NCI-H1105 (cell line): ENCODE measurements at places on chromosomes 3 and 15.

- DNase-seq = no peak
Observed at GRCh38 chr3:183692436-183692835, 5.2 kb upstream of the YEATS2 start.

DNA sequence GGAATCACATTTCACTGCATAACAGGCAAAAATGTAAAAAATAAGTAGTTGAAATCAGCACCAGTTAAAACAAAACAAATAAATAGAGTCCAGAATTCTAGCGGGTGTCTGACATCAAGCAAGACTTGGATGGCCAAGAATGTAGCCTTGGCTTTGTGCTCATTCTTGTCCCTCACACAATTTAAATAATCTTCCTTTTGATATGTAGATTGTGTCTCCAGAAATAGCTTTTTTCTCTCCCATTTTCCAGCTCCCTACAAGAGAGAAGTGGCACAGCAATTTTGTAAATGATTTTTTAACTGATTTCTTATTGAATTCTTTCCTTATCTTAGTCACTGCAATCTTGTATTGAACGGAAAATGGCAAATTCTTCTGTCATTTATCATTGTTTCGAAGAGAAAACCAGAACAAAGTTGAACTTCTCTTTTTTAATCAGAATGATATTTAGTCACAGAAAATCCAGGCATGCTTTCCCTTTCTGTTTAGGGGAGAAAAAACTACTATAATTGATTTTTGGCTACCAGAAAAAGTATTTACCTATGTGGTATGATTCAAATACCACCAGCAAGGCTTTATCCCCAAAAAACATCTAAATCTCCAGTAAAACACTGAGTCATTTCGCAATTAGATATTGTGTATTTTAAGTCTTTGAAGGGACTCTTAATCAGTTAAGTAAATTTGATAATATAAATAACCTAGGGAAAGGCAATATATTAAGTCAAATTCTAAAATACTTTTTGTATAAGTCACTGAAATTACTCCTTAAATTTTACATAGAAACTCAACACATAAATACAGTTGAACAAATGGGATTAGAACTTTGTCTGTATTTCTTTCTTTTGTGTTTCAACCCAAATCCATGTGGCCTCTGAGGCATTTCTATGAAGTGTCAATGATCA, 481.7 kb downstream of the GBE1 start:
- no peak for DNase-seq

- peak; percentile 28 for DNase-seq
Observed at GRCh38 chr3:186099178-186099577, 9.7 kb downstream of the ETV5 start.

GRCh38 chr3:169278092-169278491, 385.4 kb downstream of the MECOM start:
- no peak for DNase-seq

GRCh38 chr15:69624816-69625215, 172.2 kb downstream of the RPLP1 start:
- DNase-seq = no peak

DNA sequence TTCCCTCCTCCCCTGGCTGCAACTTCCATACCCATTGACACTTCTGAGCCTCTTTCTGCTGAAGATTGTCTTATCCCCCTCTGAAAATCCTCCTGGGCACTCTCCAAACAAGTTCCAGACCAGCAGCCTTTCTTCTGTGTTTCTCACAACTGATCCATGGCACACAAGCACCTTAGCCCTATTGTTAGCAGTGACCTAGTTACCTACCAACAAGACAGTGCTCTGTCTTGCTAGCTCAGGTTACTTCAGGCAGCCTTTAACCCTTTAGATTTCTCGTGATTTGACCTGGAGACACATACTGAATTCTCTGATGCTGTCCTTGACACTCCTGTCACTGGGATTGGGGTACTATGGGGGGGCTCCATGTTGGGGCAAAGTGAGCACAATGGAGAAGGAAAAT, 82.1 kb downstream of the GTF2E1 start:
- no peak for DNase-seq

DNA sequence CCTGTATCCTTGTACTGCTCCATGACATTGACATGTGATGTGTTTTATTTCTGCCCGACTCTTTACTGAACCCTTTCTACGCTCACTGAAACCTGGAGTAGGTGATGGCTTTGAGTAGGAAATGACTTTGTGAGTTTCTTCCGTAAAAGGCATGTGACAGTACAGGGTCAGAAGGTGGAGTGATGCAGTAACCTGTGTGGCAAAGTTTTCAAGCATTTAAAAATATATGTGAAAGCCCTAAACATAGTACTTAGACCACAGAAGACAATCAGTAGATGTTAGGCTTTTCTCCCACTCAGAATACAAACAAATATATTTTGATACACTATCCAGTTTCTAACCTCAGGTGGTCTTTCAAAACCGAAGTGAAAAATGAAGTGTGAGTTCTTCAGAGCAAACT, 31.3 kb upstream of the SACM1L start:
- no peak for DNase-seq

DNA sequence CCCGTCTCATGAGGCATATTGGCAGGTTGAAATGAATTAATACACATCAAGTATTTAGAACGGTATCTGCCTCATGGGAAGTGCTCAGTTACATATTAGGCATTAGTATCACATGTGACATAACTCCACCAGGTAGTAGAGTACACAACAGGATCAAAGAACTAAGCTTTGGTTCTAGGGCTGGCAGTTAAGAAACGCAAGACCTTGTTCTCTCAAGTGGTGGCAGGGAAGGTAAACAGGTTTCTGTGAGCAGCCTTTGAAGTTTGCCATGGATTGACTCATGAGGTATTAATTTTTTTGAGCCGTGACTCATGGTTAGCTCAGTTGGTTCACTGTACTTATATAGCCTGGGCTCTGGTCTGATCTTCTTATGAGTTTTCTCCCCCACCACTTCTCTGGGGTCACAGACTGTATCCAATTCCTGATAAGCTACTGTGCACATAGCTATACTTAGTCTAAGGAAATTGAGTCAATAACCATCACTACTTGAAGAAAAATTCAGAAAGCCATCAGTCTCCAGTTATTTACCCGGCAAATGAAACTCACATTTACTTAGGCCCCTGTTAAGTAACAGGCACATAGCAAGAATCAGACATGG, 155.6 kb upstream of the STT3B start:
- no peak for DNase-seq

DNA sequence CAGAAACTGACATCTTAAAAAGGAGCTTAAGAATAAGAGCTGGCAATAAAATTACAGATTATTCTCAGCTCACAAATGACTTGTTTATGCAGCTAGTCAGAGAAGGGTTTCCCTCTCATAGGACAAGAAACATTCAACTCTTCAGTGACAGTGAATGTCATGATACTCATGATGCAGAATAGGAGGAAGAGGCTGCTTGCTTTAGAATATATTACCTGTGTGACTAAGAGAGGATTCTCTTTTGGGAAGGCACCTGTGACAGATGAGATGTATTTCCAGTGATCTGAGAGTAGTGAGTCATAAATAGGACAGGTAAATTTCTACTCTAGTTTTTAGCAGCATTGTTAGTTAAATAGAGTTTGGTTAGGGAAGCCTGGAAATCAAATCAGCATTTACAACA, 39.9 kb downstream of the RASA2 start:
- DNase-seq = no peak

DNA sequence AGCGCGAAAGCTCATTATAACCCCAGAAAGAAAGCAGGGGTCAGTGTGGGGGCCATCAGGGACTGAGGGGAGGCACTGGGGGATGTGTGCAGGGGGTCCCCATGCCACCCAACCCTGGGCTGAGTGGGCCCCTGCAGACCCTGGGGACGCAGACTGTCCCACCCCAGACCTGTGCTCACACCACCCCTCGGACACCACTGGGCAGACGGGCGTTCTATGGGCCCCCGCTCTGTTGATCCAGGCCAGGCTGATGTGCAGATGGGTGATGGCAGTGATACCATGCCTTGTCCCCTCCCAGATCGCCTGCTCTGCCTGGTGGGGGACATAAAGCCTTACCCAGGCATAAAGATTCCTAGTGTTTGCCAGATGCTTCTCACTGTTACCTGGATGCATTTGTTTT, 259.7 kb upstream of the TLE3 start:
- DNase-seq = no peak

GRCh38 chr3:52800079-52800478, 5.5 kb downstream of the ITIH3 start:
- no peak for DNase-seq

DNA sequence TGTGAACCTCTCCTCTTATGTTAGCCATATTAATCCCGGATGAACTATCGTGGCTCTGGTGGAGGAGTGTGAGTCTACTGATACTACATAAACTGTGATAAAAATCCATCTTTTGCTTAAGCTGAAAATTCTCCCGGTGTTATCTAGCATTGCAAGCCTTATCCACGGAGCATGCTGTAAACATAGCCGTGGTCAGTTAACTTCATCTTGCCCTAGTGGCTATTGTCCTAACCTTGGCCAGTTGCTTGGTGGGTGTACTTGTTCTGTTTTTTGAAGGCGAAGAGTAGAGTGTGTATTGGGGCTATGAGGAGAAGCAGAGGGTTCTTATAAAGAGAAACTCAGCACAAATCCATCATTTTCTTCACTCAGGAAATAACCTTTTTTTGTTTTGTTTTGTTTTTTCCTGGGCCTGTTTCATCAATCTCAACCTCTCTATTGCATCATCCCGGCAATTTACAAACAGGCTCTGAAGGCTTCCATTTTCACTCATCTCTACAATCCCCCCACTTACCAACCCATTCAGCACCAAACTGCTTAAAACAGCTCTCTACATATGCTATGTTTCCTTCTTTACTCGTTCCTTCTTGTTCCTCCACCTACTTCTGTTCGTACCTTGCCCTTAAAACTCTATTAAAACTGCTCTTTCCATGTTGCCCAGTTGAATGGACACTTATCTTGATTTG, 135.5 kb upstream of the PTX3 start:
- no peak for DNase-seq

GRCh38 chr3:37050282-37050681, 57.0 kb downstream of the MLH1 start:
- DNase-seq = peak; percentile 29

- DNase-seq = no peak
Observed at GRCh38 chr15:27324886-27325615, 354.1 kb downstream of the GABRG3 start.

DNA sequence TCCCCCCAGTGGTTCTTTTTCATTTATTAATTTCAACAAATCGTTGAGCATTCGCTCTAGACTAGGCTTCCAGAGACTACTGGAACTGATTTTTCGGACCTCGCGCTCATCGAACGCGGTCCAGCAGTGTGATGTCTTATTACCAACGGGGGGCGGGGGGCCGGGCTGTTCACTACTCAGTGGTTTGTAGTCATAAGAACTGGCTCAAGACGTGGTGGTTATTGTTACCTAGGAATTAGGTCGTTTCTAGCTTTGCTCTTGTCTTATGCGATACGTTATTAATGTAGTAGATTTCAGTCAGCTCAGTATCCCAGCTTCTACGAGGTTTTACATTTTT, 858 bp downstream of the RBM5 start:
- no peak for DNase-seq

DNA sequence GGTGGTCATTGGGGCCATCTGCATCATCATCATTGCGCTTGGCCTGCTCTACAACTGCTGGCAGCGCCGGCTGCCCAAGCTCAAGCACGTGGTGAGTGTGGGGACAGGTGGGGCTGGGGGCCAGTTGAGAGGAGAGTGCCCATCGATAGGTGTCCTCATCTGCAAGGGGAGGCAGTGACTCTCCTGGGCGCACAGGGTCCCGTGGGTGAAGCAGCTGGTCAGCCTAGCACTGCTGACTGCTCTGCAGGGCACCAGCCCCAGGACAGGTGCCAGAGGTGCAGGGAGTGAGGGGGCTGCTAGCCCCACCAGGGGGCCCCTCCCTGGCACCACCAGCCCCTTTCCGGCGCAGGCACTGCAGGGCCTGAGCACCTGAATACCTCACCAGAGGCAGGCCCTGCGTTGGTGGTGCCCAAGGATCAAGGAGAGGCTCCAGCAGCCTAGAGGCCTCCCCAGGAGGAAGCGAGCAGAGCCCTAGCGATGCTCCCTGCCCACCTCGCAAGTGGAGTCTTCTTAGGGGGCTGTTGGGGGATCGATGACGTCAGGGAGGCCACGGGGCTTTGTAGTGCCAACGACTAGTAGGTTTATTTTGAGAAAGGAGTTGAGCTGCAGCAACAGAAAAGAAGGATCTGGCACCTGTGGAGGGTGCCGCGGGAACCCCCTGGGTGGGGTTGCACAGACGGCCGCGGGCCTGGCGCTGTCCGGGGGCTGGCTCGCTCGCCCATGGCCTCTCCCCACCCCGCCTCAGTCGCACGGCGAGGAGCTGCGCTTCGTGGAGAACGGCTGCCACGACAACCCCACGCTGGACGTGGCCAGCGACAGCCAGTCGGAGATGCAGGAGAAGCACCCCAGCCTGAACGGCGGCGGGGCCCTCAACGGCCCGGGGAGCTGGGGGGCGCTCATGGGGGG, 976 bp upstream of the ABTB1 start:
- DNase-seq = peak; percentile 26

DNA sequence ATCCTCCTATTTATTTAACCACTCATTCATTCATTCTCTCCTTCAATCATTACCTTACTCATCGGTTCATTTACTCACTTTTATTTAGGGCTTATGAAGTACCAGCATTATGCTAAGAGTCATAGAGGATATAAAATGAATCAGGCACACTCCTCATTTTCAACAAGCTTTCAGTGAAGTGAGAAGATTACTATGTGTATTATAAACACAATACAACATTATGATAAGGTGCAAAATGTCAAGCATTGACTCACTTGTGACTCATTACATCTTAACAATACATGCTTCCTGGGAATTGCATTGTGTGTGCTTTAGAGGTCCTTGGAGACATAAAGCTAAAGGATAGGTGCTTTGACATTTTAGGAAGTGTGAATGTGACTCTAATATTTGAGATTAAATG, 60.4 kb downstream of the PLAAT1 start:
- DNase-seq = no peak
